ENCODE measurements at places on chromosomes 2 and 18.

DNA sequence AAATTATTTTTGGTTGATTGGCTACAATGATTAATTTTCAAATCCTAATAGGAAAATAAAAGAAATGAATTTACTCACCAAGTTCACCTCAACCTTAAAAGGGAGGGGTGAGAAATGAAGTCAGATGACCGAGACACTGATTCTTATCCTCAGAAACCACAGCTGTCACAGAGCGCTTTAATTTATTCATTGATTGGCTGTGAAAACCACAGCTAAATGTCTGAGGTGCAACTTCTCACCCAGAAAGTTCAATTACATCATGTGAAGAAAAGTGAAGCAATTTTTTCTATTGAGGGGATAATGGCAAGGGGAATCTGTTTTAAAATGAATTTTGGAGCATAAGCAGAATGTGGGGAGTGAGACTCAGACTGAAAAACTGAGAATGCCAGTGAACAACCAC, 128.4 kb downstream of the RNF152 start:
- no peak for DNase-seq

- no peak for DNase-seq
Observed at GRCh38 chr18:32879497-32879896, 106.7 kb upstream of the KLHL14 start.

- no peak for DNase-seq
Observed at GRCh38 chr2:143264851-143265250, 135.6 kb downstream of the ARHGAP15 start.

- no peak for DNase-seq
Observed at GRCh38 chr2:159375241-159375640, 88.7 kb upstream of the WDSUB1 start.

DNA sequence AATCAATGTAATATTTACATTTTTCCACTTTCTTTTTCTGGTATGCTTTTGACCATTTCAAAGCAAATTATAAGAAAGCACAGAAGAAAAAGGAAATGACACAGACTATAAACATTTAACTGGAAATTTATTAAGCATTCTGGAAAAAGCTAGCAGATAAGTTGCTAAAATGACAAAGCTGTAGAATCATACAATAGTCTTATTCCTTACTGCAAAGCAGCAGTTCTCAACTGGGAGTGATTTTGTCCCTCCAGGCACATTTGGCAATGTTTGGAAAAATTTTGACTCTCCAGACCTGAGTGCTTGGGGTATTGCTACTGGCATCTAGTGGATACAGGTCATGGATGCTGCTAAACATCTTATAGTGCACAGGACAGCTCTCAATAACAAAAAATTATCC, 75.1 kb downstream of the MBD5 start:
- no peak for DNase-seq

DNA sequence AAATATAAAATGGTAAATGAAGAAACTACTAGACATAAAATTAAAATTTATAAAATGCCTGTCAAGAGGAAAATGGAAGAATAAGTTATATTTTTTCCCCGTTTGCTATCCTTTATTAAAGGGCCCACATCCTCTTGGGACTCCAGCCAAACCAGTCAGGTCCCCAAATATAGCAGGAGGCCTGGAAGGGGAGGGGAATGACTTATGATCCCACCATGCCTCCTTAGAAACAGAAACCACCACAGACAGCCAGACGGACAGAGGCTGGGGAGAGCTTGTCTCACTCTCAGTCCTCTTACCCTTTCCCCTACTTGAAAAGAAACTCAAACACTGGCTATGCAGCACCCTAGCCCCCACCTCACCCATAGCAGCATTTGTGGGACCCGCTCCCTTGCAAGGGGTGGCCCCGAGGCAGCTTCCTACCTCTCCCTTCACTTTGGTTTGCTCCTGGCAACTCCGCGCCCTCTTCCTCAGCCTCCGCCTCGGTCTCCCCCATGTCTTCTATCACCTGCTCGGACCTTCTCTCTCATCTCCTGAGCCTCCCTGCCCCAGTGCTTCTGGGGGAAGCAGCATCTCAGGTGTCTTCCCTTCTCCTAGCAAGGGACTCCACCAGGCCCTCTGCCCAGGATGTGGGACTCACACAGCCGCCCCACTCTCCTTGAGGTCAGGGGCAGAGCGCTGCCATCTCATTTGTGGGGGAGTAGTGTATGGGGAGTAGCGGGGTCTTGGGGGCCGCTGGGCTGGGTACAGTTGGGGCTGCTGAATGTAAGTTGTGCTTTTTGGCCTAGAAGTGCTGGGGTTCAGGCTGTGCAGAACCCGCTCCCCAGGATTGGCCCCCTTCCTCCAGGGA, 37.4 kb upstream of the ANKRD62 start:
- DNase-seq: no peak

- no peak for DNase-seq
Observed at GRCh38 chr2:163692081-163692480, 43.7 kb downstream of the FIGN start.

DNA sequence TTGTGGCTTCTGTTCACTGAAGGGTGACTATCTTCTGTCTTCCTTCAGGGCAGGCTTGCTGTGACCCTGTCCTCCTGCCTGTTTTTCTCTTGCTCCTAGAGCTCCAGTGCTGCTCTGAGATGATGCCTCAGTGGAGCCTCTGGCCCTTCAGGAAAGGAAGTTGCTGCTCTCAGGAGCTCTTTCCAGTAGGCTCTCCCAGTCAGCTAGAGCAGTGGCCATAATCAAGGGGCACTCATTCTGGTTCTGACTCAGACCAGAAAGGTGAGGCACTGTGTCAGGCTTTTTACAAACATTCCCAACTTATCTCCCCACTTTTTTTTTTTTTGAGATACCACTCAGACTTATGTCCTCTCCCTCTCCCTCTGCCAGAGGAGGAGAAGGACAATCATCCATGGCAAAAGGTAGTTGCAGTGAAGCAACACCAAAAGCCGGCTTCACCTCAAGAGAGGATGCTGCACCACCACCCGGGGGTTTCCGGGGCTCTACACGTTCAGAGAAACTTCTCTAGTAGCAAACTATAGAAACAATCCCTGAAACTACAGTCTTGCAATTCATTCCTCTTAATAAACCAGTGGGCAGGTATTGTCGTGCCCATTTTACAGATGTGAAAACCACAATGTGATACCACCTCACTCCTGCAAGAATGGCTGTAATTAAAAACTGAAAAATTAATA, 115.4 kb downstream of the ACTR3 start:
- DNase-seq: no peak

- DNase-seq: no peak
Observed at GRCh38 chr2:72362733-72363132, 215.1 kb upstream of the CYP26B1 start.

DNA sequence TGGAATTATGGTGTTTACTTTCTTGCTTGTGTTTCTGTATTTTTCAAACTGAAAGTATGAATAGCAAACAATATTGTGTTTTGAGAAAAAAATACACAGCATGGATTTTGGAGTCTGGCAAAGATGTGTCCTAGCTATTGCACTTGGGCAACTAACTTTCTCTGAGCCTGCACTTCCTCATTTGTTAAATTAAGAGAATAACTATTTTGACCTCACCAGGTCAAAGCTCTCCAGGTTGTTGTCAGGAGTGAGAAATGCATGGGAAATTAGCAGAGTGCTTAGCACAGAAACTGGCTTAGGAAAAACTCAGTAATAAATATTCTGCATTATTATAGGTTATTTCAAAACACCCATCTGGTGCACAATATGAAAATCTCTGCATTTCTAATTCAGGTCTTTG, 28.2 kb downstream of the LYPD1 start:
- no peak for DNase-seq

- DNase-seq: no peak
Observed at GRCh38 chr2:241379481-241380480, 23.7 kb downstream of the FARP2 start.

GRCh38 chr2:236333417-236334121, 69.4 kb upstream of the ASB18 start:
- no peak for DNase-seq

DNA sequence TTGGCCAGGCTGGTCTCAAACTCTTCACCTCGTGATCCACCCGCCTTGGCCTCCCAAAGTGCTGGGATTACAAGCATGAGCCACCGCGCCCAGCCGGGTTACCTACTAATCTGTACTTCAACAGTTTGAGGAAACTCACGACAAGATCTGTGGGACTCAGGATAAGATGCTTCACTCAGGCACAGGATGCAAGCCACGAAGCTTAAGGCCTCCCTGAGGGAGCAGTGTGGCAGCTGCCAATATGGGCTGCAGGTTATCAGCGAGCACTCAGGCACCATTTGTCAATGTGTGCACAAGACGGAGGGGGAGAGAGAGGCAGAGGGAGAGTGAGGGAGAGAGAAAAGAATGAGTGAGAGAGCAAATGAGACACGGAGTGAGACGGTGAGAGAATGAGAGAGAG, 173.6 kb upstream of the RAB6C start:
- no peak for DNase-seq

GRCh38 chr2:176653479-176654443, 384.5 kb downstream of the MTX2 start:
- DNase-seq: peak; percentile 74

DNA sequence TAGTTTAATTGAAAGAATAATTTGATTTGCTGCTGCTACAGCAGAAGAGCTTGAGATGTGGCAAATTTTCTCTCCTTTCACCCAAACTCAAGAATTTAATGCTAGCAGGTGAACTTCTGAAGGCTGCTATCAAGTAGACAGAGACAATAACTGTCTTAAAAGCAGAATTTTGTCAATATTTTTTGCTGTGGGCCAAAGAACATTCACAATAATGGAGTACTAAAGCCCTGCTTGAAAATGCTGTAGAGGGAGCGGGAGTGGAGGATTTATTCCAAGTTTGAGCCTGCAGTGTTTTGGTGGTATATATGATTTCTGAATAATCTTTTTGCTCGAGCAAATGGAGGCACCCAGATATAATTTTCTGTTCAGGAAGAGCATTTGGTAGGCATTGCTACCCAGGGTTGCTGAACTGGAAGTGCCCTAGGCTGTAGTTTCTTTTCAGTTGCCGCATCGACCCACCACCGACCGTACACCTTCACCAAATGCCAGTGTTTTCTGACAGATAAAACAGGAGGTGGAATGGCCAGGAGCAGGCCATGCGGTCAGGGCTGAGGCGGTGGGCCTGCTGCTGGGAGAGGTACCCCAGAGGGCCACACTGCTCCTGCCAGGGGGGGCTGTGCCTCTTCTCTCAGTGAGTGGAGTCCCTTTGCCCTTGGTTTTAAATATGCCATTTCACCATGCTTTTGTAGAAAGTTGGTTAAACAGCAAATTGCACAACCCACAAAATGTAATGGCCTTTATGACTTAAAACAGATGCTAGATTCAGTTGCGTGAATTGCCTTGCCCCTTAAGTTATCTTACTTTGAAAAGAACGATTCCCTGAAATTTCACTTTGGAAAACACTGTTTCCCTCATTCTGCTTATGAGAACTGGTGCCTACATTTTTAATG, 36.4 kb downstream of the TSHZ1 start:
- no peak for DNase-seq

- no peak for DNase-seq
Observed at GRCh38 chr18:52624702-52625101, 284.7 kb downstream of the DCC start.

GRCh38 chr2:162221064-162221463, 22.2 kb downstream of the FAP start:
- DNase-seq: peak; percentile 52

GRCh38 chr2:150630587-150631235, 143.2 kb upstream of the RND3 start:
- DNase-seq: no peak

All from left hindlimb (tissue), 1 donor.